IPS-NIHi11 (cell line): ENCODE measurements at places on chromosomes 16 and 17.

DNA sequence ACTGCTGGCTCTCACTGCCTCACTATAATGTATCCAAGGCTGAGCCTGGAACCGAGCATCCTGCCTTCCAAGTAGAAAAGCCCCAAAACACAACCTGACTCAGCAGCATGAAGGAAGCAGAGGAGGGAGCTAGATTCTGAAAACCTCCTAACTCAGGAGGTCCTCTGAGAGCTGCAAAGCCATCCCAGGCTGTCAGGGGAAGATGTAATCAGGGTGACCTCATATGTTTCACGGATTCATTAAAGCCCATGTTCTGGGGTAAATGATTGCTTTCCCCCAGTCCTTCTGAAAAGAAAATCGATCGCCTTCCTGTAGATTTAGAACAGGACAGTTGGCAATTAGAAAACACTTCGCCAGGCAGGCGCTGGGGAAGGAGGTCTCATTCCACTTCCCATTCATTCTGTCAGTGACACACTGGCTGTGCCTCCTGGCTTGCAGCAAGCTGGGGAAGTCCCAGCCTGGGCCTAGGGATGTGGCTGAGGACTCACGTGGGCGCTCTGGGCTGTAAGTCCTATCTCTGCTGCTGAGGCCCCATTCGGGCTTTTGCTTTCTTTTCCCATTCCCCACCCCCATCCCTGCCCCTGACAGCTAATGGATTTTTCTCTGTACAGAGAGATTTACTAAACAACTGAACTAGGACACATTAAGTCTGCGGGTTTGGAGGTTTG lies 75.7 kb upstream of the TMEM132E start:
- no peak for DNase-seq

- no peak for DNase-seq
Observed at GRCh38 chr16:89246383-89246902, 28.9 kb downstream of the ZNF778 start.

GRCh38 chr16:87439926-87440325 lies 47.8 kb downstream of the MAP1LC3B start:
- no peak for DNase-seq

- peak; percentile 42 for DNase-seq
Observed at GRCh38 chr17:2170023-2170422, 115.1 kb downstream of the HIC1 start.

- DNase-seq = no peak
Observed at GRCh38 chr17:74565126-74565525, 2.2 kb downstream of the CD300H start.

DNA sequence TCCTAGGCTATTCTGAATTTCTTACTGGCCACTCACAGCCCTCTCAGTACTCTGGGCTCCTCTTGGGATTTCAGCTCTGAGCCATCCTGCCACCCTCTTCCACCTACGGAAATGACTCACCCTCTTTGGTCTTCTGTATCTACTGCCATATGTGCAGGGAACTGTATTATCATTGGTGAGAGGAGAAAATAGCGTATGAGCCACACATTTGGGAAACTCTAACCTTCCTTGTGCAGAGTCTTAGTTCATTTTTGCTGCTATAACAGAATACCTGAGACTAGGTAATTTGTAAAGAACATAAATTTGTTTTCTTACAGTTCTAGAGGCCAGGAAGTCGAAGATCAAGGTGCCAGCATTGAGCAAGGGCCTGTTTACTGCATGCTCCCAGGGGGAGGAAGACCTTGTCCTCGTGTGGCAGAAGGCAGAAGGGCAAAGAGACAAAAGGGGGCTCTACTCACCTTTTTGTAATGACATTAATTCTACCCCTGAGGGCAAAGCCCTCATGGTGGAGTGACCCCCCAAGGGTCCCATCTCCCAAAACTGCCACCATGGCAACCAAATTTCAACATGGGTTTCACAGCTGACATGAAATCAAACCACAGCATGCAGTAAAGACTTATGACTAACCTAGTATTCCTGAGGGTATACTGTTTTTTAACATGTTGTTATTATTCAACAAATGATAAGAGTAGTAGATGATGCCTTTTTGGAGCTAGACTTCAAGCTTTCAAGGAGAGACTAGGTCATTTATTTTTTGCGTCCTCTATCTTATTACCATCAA lies 191.8 kb downstream of the PRKCA start:
- no peak for DNase-seq

DNA sequence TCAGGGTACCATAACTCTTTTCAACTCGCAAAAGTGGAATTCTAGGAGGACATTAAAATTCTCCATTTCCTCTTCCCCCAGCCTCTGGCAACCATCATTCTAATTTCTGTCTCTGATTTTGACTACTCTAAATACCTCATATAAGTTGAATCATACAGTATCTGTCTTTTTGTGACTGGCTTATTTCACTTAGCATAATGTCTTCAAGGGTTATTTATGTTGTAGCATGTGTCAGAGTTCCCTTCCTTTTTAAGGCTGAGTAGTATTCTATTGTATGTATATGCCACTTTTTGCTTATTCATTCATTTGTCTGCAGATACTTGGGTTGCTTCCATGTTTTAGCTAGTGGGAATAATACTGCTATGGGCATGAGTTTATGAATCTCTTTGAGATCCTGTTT lies 12.0 kb downstream of the RNF135 start:
- no peak for DNase-seq

GRCh38 chr16:16191493-16192167 lies 31.7 kb downstream of the ABCC6 start:
- DNase-seq = no peak

DNA sequence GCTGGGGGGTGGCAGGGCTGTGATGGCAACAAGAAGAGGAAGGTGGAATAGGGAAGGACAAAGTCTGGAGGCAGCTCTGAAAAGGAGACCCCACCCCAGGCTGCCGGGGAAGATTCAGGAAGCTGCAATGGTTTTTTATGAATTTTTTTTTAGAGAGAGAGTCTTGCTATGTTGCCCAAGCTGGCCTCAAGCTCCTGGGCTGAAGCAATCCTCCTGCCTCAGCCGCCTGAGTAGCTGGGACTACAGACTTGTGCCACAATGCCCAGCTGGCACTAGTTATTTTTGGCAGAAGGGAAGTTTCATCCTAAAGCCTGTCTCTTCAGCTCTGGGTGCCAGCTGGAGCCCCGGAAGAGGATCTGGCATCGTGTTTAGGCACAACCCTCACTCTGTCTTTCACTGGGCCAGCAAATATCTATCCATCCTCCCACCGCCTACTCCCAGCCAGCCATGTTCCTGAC lies 1.3 kb upstream of the CES3 start:
- no peak for DNase-seq

GRCh38 chr17:14296166-14296910 lies 4.5 kb upstream of the HS3ST3B1 start:
- DNase-seq = no peak

DNA sequence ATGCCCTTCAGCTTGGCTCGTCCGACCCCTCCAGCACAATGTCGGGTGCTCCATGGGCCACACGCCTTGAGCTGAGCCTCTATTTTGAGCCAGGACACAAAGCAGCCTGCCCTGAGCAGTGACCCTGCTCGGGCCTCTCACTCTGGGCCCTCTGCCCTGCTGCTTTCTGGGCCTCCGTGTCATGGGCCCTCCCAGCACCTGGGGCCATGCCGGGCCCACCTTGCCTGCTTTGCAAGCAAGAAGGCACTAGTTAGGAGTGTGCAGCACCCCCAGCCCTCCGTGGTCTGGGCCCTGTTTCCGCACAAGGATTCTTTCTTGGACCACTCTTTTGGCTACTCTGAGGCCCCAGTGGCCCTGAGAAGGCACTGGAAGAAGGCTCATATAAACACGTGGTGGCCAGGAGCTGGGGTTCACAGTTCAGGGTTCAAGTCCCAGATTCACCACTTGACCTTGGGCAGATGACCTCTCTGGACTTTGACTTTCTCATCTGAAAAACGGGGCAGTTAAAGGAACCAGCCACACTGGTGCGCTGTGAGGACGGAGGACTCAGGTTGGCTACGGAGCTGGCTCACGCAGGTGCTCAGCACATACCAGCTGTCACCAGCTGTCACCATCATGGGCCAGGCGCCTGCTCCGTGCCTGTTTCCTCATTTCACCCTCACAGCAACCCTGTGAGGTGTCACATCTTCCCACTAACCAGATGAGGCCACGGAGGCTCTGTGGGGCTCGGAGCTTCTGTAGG lies 166.0 kb upstream of the GSE1 start:
- DNase-seq = no peak

GRCh38 chr17:49439305-49439672 lies 24.6 kb upstream of the PHB1 start:
- DNase-seq = no peak

DNA sequence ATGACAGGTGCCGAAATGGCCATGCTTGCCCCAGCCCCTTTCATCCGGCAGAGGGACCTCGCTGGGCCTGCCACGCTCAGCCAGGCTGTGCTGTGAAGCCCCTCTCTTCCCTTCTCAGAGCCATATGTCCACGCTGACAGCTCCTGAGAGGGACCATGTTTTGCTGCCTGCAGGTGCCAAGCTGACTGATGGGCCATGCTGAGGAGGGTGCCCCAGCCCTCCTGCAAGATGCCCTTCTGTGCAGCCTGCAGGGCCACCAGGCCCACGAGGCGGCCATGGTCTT lies 33.1 kb upstream of the CDH15 start:
- DNase-seq = no peak

DNA sequence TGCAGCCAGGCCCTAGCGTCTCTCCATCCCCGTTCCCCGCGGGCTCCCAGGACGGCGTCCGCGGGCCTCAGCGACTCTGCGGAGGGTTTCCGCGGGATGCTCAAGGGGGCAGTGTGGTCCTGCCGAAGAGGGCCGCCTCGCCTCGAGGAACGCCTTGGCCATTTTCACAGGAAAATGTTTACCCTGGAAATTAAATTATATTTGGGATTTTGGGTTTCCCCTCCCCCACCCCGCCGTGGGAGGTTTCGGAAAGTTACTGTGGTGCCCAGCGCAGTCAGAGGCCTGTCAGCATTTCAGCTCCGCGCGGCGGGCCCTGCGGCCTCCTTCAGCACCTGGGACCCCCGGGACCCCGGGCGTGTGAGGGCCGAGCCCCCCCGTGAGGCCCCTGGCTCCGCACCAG lies 94.5 kb downstream of the PCTP start:
- DNase-seq = peak; percentile 84

- DNase-seq = no peak
Observed at GRCh38 chr17:76536511-76537287, 810 bp downstream of the CYGB start.

- DNase-seq = no peak
Observed at GRCh38 chr17:65690626-65691310, 129.3 kb upstream of the AXIN2 start.

DNA sequence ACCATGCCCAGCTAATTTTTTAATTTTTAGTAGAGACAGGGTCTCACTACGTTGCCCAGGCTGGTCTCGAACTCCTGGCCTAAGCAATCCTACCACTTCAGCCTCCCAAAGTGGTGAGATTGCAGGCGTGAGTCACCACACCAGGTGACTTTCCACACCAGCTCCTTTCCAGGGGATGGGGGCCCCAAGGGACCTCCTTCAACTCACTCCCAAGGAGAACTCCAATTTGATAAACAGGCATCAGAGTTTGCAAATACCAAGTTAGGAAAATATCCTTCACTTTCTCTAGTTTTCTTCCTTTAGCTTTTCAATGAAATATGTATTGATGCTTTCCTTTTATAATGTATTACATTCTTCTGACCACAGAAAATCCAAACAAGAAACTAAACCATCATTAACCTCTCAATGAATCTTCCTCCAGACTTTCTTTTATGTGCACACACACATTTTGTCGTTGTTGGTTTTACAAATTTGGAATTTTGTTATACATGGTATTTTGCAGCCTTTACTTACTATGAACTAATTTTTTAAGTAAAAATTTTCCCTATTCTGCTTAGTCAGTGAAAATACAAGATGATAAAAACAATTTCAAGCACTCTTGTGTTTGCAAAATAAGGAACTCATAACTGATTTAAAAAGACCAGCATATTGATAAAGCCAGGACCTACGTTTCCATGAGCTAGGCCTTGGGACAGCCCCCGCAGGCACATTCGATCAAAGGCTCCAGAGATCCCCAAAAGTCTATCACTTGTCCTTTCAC lies 32.0 kb downstream of the GAS7 start:
- no peak for DNase-seq

GRCh38 chr16:63244631-63245030 lies 1208.4 kb upstream of the CDH8 start:
- no peak for DNase-seq

DNA sequence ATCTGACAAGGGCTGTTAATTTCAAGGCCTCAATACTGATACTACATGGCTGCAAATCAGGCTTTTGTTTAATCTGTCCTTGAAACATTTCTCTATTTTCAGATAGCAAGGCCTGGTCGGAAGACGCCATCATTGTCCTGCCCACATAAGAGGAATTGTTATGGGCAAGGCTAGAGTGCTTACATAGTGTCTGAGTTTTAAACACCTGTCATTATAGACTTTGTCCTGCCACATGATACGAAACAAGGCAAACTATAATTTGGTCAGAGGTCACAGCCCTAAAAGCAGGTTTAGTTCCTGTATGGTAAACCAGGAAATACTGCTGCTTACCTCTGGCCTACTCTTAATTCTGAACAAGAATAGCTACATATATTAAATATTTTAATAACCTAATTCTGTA lies 104.4 kb downstream of the SSH2 start:
- DNase-seq = no peak

- peak; percentile 42 for DNase-seq
Observed at GRCh38 chr16:2230376-2230775, 5.9 kb upstream of the DNASE1L2 start.

GRCh38 chr16:56793492-56793891 lies 63.6 kb downstream of the NUP93 start:
- no peak for DNase-seq

- DNase-seq = peak; percentile 93
Observed at GRCh38 chr17:46192439-46193150, 634 bp downstream of the KANSL1 start.

DNA sequence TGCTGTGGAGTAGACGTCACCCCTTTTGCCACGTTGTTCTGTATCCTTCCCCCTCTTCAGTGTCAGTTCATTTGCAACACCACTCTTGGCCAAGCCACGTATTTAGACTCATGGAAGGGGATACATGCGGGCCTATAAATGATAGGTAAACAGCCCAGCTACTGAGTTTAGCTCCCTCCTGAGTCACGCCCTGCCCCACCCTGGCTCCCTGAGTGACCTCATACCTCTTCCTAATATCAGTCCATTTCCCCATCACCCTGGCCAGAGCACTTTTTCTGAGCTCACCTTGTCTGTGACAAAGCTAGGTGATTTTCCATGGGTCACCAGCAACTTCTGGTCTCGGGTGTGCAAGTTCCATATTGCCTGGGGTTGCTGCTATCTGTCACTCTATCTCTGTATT lies 147.2 kb upstream of the MAF start:
- DNase-seq = no peak
